ENCODE measurements at places on chromosomes 5 and 9. TPM values are rescaled to one million over a fixed set of nuclear protein-coding genes. Genes with fewer than 3 reads are reported as not detected.

DNA sequence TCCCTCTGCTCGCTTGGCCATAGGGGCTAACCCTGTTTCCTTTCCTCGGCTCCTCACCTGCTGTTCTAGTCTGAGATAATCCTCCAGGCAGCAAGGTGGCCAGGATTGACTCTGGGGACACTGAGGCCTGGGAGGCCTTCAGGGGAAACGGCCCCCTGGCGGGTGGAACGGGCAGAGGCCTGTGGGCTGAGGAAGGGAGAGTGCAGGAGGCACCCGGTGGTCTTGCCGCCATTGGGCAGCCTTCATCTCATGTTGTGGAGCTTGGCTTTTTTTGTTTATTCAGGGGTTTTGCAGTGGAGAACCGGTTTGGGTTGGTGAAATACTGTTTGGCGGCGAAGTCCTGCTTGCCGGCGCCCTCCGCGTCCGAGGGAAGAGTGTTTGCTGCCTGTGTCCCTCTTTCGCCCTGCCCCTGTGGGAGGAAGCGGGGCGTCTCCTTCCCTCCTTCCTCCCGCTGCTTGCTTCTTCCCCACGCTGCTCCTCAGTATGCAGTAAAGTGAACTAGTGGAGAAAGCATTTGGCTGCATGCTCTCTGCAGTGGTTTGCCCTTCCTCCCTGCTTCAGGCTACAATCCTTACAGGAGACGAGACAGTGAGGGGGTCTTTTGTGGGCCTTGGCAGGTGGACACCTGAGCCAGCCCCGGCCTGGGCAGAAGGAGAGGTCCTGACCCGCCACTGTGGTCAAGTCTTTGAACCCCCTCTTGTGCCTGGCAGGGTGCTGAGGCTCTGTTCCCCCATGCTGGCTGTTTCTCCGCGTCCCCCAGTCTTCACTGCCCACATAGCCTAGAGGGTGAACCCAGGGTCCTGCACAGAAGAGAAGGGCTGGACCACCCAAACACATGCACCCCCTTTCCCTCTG is 30.8 kb upstream of the PRDM12 start:
- no peak overlapping the region for H3K4me3 ChIP-seq
- no peaks in the 10 kb centered on the region for H3K27me3 ChIP-seq
- no peak overlapping the region for H3K27ac ChIP-seq
- no peak for DNase-seq
- no peaks in the 10 kb centered on the region for H3K4me1 ChIP-seq
- H3K36me3 ChIP-seq: peaks cover 92% of the 10 kb centered on the region

NMUR2 gene
- total RNA-seq: not detected

DNA sequence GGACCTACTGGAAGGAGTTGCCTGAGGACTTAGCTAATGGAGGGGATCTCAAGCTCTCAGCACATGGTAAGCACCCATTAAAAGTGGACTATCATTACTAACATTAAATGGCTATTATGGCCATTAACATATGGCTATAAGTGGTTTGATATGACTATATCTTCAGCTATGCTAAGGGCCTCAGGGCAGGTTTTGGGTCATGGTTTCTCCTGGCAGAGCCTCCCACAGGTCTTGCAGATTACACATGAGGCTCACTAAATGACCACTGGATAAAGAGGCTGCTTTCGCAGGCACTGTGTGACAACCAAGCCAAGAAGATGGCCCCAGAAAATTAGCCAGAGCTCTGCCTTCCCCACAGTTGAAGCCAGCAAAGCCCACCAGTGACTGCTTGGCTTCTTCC is 15.4 kb downstream of the CCNJL start:
- peak; percentile 4 for DNase-seq
- H3K4me1 ChIP-seq: no peaks in the 10 kb centered on the region
- no peak overlapping the region for H3K27ac ChIP-seq

GPR150 gene
- 0.48 TPM for total RNA-seq
